ENCODE measurements at places on chromosomes 11 and 22.

DNA sequence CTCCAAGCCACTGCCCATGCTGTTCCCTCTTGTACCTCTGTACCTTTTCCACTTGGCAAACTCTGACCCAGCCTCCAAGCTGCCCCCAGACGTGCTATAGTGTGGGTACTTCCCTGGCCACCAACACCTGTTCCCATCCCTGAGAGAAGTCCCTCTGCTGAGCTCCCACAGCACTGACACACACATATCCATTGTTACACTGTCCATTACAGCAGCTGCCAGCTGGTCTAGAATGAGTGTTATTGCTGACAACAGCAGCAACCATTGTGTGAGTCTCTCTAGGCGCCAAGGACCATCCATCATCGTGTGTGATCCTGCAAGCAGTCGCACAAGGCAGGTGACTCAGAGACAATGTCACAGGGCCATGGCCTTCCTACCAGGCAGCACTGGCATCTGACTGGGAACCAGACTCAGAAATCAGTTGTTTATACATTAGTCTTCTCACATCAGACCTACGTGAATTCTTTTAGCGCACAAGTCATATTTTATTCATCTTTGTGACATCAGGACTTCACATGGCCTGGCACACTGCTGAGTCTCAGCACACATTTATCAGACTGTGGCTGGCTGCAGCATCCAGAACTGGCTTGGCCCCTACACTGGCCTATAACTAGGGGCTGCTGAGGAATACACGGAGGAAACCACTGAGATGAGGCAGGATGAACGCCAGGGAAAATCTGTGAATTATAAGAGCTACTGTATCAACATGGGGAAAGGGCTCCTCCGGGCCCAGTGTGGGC is 56.4 kb downstream of the SGSM3 start:
- peak; percentile 30 for DNase-seq

DNA sequence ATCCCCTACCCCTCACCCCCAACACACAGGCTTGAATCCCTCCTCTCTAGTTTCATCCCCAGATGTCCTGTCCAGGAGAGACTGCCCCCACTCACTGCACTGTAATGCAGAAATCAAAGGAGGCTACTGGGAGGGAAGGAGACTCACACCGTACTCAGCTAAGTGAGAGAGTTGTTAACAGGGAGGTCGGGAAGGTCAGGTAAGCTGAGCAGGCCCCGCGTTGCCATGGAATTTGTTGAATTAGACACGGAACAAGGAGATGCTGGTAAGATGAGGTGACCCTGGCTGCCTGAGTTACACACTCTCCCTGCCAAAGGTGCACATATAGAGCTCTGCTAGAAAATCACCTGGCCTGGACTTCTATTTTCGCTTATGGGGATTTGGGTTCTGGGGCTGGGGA is 197.9 kb downstream of the NXPE2 start:
- DNase-seq = no peak

- DNase-seq = no peak
These were observed 23.9 kb upstream of the ZC3H12C start for GRCh38 chr11:110069158-110069737.

DNA sequence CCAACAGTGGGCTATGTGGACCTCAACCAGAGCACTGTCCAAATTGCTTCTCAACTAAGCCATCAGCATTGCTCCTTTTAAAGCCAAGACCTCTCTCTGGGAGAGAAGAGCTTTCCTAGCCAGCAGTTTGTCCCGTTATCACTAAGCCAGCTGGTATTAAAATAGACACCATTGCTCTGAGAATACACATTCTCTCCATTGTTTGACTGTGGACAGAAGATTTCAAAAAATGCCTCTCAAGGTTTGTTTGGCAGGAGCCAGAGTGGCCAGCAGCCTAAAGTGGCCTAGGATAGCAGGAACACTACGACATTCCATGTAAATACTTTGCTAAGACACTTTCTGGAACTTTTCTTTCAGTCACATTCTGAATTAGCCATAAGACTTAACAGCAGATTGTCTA is 41.3 kb downstream of the EIF4ENIF1 start:
- no peak for DNase-seq

- no peak for DNase-seq
These were observed 4.2 kb upstream of the TMEM135 start for GRCh38 chr11:87033561-87033960.

- DNase-seq = no peak
These were observed 1245.6 kb upstream of the RAG2 start for GRCh38 chr11:37843603-37844002.

GRCh38 chr11:126751242-126751641 is 249.3 kb downstream of the KIRREL3 start:
- DNase-seq = no peak

DNA sequence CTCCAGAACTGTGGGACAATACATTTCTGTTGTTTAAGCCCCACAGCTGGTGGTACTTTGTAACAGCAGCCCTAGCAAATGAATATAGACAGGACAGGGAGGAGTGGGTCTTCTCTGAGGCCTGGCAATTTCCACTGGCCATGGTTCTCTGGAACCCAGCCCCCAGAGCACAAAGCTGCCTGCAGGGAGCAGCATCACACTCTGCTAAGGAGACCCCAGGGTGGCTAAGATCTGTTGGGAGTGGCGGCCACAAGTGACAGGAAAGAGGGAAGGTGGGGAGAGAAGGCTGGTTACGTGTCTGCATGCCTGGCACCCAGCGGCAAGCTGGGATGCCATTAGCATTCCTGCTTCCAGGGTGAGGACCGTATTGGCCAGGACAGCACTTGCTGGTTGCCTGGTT is 211.9 kb downstream of the ST3GAL4 start:
- DNase-seq = no peak

- DNase-seq = no peak
These were observed 116.8 kb downstream of the RRAS2 start for GRCh38 chr11:14242187-14242586.

GRCh38 chr11:111104185-111104584 is 141.3 kb upstream of the POU2AF2 start:
- DNase-seq = no peak

DNA sequence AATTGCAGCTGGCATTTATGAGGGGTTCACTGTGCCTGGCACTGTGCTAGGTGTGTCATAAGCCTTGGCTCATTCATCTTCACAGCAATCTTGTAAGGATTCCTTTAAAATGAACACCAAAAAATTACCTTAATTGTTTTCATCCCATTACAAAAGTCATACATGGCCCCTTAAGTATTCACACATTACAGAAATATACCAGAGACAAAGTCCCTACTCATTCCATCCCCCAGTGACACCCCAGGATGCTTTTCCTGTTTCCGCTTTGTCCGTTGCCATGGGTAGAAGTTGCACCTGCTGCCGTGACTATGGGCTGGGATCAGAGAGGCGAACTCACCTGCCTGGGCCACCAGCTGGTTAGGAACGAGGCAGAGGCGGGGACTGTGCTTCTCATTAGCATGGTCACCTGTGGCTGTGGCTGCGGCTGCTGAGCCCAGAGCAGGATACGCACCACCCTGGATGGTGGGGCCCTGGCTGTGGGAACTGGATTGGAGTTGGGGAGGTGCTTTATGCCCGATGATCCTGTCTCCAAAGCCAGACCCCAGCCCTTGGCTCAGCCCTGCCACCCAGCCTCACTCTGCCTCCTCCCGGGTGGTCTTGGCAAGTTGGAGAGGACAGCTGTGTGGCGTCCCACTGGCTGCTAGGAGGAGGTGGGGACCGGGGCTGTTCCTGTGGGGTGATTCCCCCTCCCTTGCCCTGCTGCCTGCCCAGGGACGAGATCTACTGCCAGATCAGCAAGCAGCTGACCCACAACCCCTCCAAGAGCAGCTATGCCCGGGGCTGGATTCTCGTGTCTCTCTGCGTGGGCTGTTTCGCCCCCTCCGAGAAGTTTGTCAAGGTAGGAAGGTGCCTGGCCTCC is 60.8 kb downstream of the MYO7A start:
- no peak for DNase-seq

DNA sequence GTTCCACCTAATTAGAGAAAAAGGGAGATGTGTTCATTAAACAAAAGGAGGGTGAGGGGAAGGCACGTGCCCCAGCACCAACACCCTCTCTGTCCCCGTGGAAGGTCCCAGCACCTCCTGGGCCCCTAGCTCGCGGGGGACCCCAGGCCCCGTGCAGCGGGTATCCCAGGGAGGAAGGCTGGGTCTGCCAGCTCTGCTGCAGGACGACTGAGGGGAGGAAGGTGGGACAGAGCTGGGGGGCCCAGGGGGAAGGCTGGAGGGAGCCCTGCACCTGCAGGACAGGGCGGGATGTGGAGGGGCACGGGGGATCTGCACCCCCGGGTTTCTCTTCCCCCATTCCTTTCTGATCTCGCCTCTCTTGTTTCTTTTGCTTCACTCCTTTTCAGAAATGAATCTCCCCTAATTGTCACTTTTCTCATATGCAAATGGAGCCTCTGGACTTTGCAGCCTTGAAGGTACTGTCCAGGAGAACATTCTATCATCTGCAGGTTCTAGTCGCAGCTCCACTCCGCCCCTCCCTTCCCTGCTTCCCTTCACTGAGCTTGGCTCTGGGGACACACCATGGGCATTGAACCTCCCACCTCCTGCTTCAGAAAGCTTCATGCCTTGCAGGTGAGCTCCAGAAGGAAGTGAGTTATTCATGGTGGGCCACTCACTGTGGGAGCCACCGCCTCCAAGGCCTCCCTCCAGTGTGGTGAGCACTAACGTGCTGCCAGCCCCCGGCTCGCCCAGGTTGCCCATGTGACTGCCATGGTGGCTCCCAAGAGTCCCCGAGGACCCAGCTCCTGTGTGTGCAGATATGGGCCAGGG is 111.0 kb downstream of the ST3GAL4 start:
- DNase-seq = no peak

DNA sequence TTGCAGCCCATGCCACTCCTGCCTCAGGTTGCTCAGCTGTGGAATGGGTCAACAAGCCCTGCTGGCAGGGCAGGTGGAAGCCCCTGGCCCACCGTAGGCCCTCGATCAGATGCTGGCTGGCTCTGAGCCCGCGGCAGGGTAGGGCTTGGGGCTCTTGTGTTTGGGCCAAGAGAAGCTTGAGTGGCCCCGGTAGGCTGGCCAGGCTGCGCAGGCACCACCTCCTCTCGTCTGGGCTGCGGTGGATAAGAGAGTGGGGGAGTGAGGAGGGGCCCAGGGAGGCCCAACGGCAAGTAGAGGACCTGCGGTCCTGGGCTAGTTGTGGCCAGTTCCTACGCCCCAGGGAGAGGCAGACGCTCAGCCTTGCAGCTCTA is 115.2 kb downstream of the CEP164 start:
- DNase-seq = no peak

DNA sequence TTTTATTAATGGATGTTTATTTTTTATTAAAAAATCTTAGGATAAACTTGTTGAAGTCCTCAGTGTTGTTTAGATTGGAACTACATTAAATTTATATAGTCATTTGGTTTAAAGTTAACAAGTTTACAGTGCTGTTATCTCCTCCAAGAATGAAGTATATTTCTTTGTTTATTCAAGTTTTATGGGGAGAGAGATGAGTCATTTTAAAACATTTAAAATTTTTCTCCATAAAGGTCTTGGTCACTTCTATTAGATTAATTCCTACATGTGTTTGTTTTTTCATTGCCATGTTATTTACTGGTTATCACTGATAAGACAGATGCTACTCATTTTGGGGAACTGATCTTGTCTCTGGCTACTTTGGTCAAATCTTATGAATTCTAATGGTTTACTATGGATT is 429.6 kb downstream of the METTL15 start:
- no peak for DNase-seq

GRCh38 chr22:47061226-47061625 is 298.8 kb downstream of the TBC1D22A start:
- DNase-seq = no peak

DNA sequence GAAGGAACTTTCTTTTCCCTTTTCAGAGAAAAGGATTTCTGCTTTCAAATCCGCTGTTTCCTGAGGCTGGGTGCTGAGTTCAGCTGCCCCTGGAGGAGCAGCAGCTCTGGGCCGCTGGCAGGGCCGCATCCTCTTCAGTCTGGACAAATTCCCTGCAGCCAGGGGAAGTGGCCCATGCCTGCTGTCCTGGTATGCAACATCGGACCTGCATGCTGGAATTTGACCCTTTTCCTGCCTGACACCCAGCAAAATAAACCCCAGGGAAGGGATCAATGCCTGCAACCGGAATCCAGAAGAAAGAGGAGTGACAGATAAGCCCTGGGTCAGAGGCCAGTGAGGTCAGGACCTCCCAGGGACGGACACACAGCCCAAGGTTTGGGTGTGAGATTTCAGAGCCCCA is 54.1 kb upstream of the LINC01488 start:
- no peak for DNase-seq

- no peak for DNase-seq
These were observed 21.6 kb downstream of the BRSK2 start for GRCh38 chr11:1411301-1411700.

- no peak for DNase-seq
These were observed 67.5 kb upstream of the MPPED2 start for GRCh38 chr11:30653606-30654005.

Data from NCI-H1105 (cell line).